SJCRH30 (cell line): ENCODE measurements at places on chromosomes 7 and 10.

DNA sequence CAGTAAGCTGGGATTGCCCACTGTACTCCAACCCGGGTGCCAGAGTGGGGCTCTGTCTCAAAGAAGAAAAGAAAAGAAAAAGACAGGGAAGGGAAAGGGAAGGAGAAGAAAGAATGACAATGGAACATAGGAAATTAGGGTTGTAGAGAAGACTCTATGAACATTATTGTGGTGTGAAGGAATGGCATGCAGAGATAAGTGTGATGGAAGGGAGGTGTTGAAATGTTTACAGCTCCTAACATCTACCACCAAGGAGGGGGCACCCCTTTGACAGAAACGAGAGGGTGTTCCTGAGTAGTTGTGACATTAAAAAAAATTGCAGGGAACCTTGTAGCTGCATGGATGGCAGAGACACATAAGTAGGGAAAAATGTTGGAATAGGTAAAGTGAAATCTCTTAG, 27.5 kb downstream of the AUTS2 start:
- no peak overlapping the region for H3K27ac ChIP-seq
- H3K4me3 ChIP-seq, result no peak overlapping the region
- DNase-seq, result no peak
- no peaks in the 10 kb centered on the region for H3K36me3 ChIP-seq
- no peaks in the 10 kb centered on the region for H3K27me3 ChIP-seq

DNA sequence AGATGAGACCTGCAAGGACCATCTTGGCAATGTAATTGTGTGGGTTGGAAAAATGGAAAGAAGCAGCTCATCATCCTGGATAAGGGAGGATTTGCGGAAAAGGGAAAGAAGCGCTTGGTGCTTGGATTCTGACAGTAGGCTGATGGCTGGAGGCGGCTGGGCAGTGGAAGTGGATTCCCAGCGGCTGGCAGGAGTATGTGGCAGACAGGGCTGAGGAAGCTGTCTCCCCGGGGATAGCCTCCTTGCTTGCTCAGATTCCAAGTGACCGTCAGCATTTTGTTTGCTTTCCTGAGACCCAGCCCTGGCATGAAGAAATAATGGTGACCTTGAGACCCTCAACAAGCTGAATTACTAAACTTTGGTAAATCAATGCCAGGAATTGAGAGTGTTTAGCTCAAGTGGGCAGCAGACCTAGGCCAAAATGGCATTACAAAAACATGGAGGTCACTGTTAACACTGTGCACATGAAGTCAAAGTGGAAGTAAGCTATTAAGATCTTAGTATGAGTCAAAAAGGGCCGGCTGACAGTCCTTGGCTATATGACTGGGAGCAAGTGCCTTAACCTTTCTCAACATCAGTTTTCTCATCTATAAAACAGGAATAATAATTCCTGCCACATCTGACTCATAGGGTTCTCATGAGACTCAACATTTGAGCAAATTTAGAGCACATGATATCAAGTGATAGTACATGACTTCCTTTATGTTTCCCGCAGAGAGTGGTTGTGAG, 21.3 kb downstream of the SLC25A28 start:
- no peak for DNase-seq
- no peak overlapping the region for H3K4me3 ChIP-seq
- no peak overlapping the region for H3K27ac ChIP-seq
- H3K4me1 ChIP-seq, result peaks cover 11% of the 10 kb centered on the region
- H3K36me3 ChIP-seq, result no peaks in the 10 kb centered on the region

DNA sequence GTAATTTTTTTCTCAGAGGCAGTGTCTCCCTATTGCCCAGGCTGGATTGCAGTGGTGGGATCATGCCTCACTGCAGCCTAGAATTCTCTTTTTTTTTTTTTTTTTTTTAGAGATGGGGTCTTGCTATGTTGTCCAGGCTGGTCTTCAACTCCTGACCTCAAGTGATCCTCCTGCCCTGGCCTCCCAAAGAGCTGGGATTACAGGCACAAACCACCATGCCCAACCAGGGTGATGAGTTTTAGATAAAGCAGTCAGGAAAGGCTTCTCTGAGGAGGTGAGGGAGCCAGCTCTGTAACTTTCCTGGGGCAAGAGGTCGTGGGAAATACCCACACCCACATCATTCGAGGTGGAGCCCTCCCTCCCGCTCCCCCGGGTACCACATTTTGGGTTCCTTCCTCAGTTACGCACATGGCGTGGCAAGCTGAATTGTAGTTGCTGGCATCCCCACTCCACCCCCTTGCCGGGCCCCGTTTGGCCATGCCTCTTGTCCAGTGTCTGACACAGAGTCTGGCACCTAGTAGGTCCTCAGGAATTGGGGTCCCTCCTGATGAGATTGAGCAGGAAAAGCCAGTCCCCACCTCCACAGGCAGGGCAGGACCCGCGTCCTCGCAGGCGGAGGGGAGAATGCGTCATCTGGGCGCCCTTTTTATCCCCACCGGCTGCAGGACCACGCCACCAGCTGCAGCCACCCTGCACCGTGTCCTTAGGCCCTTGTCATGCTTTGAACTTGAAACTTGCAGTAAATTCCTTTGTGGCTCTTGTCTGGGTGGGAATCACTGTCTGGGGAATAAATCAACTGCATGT, 43.4 kb downstream of the CLIP2 start:
- H3K4me3 ChIP-seq, result no peak overlapping the region
- peaks cover 14% of the 10 kb centered on the region for H3K4me1 ChIP-seq
- no peak overlapping the region for H3K27ac ChIP-seq
- no peak for DNase-seq
- H3K36me3 ChIP-seq, result 0 out of 2 replicates have a peak, but pooled peaks cover 9% of the 10 kb centered on the region

DNA sequence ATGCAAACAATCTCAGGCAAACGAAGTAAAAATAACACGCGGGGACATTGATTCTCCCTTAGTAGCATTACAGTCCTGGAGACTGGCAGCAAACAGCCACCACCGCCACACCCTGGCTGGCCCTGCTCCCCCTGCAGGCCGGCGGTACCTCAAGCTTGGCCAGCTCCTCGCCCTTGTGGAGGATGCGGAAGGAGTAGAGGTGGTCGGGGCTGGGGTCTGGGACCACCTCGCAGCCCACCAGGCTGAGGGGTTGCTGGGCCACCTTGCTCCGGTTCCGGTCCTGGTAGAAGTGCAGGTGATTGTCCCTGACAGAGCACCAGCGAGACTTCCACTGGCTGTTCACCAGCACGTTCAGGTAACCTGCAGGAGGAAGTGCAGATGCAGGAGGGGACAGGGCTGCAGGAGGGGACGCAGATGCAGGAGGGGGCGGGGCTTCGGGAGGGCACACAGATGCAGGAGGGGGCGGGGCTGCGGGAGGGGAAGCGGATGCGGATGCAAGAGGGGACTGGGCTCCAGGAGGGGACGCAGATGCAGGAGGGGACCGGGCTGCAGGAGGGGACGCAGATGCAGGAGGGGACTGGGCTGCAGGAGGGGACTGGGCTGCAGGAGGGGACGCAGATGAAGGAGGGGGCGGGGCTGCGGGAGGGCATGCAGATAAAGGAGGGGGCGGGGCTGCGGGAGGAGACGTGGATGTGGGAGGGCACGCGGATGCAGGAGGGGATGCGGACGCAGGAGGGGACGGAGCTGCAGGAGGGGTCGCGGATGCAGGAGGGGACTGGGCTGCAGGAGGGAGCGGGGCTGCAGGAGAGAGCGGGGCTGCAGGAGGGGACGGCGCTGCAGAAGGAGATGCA, 65.7 kb downstream of the VWA2 start:
- H3K4me3 ChIP-seq, result peak overlapping the region; percentile 53
- peaks cover 3% of the 10 kb centered on the region; the same call in 1 of the 2 replicates for H3K4me1 ChIP-seq
- peak overlapping the region; percentile 12; the same call in 1 of the 2 replicates for H3K27ac ChIP-seq
- H3K36me3 ChIP-seq, result no peaks in the 10 kb centered on the region

GRCh38 chr7:149860821-149861727, 12.7 kb upstream of the ATP6V0E2 start:
- no peak overlapping the region for H3K4me3 ChIP-seq
- H3K27me3 ChIP-seq, result no peaks in the 10 kb centered on the region
- peaks cover 5% of the 10 kb centered on the region; the same call in 1 of the 2 replicates for H3K4me1 ChIP-seq
- no peak overlapping the region for H3K27ac ChIP-seq
- no peaks in the 10 kb centered on the region for H3K36me3 ChIP-seq
- DNase-seq, result no peak

DNA sequence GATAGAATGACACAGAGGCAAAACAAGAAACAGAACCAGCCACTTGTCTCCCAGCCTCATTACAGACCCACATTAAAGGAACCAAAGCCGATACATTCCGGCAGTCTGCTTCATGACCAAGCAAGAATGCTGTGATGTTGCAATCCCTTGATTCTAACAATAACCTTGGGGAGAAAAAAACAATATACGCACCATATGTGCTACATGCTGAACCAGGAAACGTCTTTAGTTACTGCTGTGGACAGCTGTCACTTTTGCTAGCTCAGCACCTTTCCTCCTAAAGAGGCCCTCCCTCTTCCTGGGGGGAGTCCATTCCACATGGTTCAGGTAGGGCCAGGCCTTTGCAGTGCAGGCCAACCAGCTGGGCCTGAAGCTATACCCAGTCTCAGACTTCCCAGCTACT, 79.1 kb downstream of the PRTFDC1 start:
- H3K4me1 ChIP-seq, result no peaks in the 10 kb centered on the region
- H3K36me3 ChIP-seq, result no peaks in the 10 kb centered on the region
- no peak for DNase-seq
- H3K4me3 ChIP-seq, result no peak overlapping the region
- H3K27me3 ChIP-seq, result no peaks in the 10 kb centered on the region
- no peak overlapping the region for H3K27ac ChIP-seq

DNA sequence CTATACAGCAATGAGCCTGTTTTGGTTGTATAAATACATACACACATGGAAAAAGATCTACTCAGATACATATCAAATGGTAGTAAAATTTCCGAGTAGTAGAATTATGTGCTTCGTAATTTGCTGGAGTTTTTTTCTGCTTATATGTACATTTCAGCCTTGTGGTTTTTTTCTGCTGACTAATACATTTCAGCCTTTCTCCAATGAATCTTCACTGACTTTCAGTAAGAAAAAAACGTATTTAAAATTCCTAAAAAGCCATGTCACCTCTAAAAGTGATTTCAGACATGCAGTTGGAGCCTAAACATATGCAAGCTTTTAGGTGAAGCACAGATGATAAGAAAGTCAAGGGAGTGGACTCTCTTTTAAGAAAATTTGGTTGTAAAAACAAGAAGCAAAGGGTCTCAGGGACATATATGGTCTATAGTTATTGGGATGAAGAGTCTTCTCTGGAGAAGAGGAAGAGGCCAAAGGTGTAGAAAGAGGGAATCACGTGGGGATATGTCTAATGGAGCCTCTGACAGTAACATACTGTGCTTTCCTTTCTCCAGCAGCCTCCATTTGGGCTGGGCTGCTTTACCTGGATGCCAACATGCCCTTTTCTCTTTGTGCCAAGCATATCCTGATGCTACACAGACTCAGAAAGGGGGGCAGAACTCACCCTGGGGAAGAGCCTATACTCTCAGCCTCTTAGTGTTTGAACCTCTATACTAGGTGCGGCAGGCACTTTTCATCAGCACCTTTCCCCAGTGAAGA, 2.4 kb downstream of the AMPH start:
- DNase-seq, result no peak
- no peak overlapping the region for H3K4me3 ChIP-seq
- H3K4me1 ChIP-seq, result no peaks in the 10 kb centered on the region

DNA sequence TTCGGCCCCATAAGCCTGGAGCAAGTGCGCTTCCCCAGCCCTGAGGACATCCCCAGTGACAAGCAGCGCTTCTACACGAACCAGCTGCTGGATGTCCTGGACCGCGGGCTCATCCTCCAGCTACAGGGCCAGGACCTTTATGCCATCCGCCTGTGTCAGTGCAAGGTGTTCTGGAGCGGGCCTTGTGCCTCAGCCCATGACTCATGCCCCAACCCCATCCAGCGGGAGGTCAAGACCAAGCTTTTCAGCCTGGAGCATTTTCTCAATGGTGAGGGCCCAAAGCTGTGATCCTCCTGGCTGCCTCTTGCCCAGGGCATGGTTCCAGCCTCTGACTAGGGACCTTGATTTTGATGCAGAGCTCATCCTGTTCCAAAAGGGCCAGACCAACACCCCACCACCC, 10.1 kb downstream of the IRF5 start:
- no peaks in the 10 kb centered on the region for H3K27me3 ChIP-seq
- peaks cover 5% of the 10 kb centered on the region for H3K36me3 ChIP-seq
- no peaks in the 10 kb centered on the region for H3K4me1 ChIP-seq
- no peak overlapping the region for H3K27ac ChIP-seq
- DNase-seq, result no peak

DNA sequence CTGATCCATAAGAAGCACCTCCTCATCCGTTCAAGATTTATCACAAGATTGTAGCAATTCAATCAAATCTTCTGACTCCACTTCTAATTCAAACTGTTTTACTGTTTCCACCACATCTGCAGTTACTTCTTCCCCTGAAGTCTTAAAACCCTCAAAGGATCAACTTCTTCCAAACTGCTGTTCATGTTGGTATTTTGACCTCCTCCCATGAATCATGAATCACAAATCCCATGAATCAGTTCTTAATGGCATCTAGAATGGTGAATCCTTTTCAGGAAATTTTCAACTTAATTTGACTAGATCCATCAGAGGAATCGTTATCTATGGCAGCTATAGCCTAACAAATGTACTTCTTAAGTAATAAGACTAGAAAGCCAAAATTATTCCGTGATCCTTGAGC, 122.3 kb downstream of the IMMP2L start:
- H3K4me1 ChIP-seq, result peaks cover 26% of the 10 kb centered on the region
- DNase-seq, result no peak
- no peak overlapping the region for H3K4me3 ChIP-seq
- no peaks in the 10 kb centered on the region for H3K36me3 ChIP-seq
- no peaks in the 10 kb centered on the region for H3K27me3 ChIP-seq

DNA sequence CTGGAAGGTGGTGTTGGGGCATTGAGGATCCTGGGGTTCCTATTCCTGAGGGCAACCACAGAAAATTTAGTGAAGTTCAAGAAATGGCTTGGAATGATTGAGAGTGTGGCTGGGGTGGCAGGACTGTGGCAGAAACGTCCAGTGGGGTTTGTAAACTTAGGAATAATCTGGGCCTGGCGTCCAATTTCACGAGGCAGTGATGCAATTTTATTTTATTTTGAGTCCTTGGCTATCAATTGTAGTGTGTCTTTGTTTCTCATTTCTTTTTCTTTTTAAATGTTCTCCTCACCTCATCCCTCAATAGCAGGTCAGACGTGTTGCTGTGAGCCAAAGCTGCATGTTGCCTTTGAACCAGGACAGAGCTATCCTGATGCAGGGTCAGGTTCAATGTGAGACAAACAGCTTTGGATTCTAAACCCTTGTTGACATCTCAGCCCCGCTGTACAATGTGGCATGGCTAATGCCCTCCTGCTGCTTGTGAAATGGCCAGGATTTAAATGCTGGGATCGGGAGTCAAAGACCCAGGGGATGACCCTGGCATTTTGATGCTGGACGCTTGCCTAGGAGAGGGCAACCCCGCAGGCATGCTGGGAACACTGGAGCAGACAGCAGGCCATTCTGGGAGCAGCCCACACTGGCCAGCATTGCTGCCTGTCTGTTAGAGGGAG, 64.8 kb downstream of the RBM20 start:
- H3K4me3 ChIP-seq, result no peak overlapping the region
- no peaks in the 10 kb centered on the region for H3K27me3 ChIP-seq
- peaks cover 5% of the 10 kb centered on the region; the same call in 1 of the 2 replicates for H3K36me3 ChIP-seq
- peaks cover 38% of the 10 kb centered on the region for H3K4me1 ChIP-seq
- DNase-seq, result no peak
- no peak overlapping the region for H3K27ac ChIP-seq

GRCh38 chr10:71285180-71285545, 33.9 kb upstream of the SLC29A3 start:
- H3K27ac ChIP-seq, result no peak overlapping the region
- no peaks in the 10 kb centered on the region for H3K4me1 ChIP-seq
- H3K4me3 ChIP-seq, result no peak overlapping the region
- no peaks in the 10 kb centered on the region for H3K36me3 ChIP-seq

GRCh38 chr10:117373823-117374505, 1.3 kb downstream of the PDZD8 start:
- H3K4me1 ChIP-seq, result peaks cover 6% of the 10 kb centered on the region; the same call in 1 of the 2 replicates
- H3K36me3 ChIP-seq, result no peaks in the 10 kb centered on the region
- no peaks in the 10 kb centered on the region for H3K27me3 ChIP-seq
